ENCODE measurements at places on chromosomes 1 and 21. TPM values are rescaled to one million over a fixed set of nuclear protein-coding genes. Genes with fewer than 3 reads are reported as not detected.
A peak's percentile ranks its signal among the peaks of the same experiment; 100 is the strongest.

GRCh38 chr21:18275781-18276180 is 31.1 kb downstream of the CHODL start:
- no peak for DNase-seq
- no peaks in the 10 kb centered on the region for H3K4me1 ChIP-seq
- H3K4me3 ChIP-seq, result no peak overlapping the region
- H3K36me3 ChIP-seq, result no peaks in the 10 kb centered on the region
- H3K27ac ChIP-seq, result no peak overlapping the region

DNA sequence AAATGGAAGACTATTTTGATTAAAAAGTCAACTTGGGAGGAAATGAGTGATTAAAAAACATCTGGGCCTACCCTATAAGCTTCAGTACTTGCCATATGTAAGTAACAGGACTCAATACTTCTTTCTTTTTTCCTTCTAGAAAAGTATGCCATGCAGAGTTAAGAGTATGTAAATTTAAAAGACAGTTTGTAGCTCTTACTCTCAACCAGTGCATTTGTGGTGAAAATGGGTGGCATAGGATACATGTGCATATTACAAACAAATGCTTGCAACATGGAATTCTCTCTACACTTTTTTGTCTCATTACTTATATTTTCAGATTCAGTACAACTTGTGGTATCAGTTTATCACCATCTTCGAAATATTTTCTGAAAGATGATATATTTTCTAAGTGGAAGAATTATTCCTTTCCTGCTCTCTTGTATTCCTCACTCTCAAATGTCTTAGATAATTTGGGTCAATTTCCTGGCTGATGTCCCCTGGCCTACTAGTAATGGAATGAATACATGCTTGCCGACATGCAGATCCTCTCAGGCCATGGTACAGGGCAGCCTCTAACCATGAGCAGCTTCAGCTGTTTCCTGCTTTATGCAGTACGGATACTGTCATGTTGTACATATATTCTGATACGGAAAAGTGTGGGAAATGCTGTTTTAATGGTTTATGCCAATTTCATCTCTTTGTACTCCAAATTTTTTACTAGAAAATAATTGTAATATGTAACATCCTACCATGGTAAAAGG is 81.4 kb upstream of the ZNF326 start:
- H3K27ac ChIP-seq, result peak overlapping the region; percentile 93
- H3K27me3 ChIP-seq, result no peaks in the 10 kb centered on the region
- peaks cover 78% of the 10 kb centered on the region for H3K4me1 ChIP-seq
- no peak for DNase-seq

KCNE2 gene
- 0.44 TPM for total RNA-seq

DMRTA2 gene
- not detected for total RNA-seq

RNU1-4 gene
- 1,197 TPM for total RNA-seq

FCGR3B gene
- total RNA-seq, result not detected

BACH1 gene
- 48.7 TPM for total RNA-seq

GRCh38 chr1:33273406-33273805 is 17.1 kb downstream of the ZNF362 start:
- peaks cover 26% of the 10 kb centered on the region for H3K4me1 ChIP-seq
- no peak overlapping the region for H3K4me3 ChIP-seq
- DNase-seq, result no peak
- H3K36me3 ChIP-seq, result peaks cover 7% of the 10 kb centered on the region

GRCh38 chr1:154956544-154956941 is 644 bp upstream of the PBXIP1 start:
- no peaks in the 10 kb centered on the region for H3K27me3 ChIP-seq
- peak overlapping the region; percentile 99 for H3K27ac ChIP-seq
- peak overlapping the region; percentile 97 for H3K4me3 ChIP-seq
- DNase-seq, result no peak
- peaks cover 13% of the 10 kb centered on the region for H3K36me3 ChIP-seq

GRCh38 chr1:77847621-77848080 is 40.8 kb upstream of the NEXN start:
- H3K4me3 ChIP-seq, result no peak overlapping the region
- DNase-seq, result no peak
- no peaks in the 10 kb centered on the region for H3K36me3 ChIP-seq
- H3K4me1 ChIP-seq, result no peaks in the 10 kb centered on the region
- H3K27me3 ChIP-seq, result no peaks in the 10 kb centered on the region

GRCh38 chr1:47919113-47919833 is 77.9 kb downstream of the TRABD2B start:
- DNase-seq, result no peak
- no peaks in the 10 kb centered on the region for H3K27me3 ChIP-seq
- H3K27ac ChIP-seq, result no peak overlapping the region
- H3K36me3 ChIP-seq, result no peaks in the 10 kb centered on the region
- H3K4me1 ChIP-seq, result peaks cover 15% of the 10 kb centered on the region

DNA sequence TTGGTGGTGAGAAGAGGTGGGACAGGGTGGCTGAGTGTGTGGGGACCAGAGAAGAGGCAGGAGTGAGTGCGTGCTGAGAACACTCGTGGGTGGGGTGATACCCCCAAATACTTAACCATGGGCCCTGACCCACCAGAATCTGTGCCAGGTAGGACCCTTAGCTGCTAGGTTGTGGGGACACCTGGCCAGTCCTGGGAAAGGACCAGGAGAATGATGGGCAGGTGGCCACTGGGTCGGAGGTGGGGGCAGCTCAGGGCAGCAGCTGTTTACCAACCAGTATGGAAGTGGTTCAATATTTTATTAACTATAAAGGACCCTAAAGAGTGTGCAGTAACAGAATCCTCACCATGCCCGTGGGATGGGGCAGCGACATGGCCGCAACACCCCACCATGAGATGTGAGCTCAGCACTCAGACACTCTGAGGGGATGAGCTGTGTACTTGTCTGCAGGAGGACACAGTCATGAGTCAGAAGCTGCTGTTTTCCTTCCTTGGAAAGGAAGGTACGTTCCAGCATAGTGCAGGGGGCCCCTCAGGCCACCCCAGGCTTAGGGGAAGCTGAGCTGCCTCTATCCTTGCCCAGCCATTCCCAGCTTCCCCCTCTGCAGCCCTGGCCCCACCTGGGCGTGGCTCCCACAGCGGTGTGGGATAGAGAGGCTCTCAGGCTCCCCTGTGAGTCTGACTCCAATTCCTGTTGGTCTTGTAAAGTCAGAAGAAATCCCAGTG is 25.4 kb downstream of the TEX35 start:
- peaks cover 3% of the 10 kb centered on the region for H3K4me1 ChIP-seq
- no peaks in the 10 kb centered on the region for H3K36me3 ChIP-seq
- DNase-seq, result no peak
- H3K27me3 ChIP-seq, result no peaks in the 10 kb centered on the region
- no peak overlapping the region for H3K4me3 ChIP-seq

- H3K4me1 ChIP-seq, result peaks cover 26% of the 10 kb centered on the region
- peaks cover 6% of the 10 kb centered on the region for H3K27me3 ChIP-seq
- DNase-seq, result peak; percentile 40
- no peak overlapping the region for H3K27ac ChIP-seq
- no peaks in the 10 kb centered on the region for H3K36me3 ChIP-seq
Measured at GRCh38 chr1:103106426-103107341, 1.6 kb downstream of the COL11A1 start.

LIPI gene
- total RNA-seq, result not detected

DIP2A gene
- total RNA-seq, result 38.8 TPM

DNA sequence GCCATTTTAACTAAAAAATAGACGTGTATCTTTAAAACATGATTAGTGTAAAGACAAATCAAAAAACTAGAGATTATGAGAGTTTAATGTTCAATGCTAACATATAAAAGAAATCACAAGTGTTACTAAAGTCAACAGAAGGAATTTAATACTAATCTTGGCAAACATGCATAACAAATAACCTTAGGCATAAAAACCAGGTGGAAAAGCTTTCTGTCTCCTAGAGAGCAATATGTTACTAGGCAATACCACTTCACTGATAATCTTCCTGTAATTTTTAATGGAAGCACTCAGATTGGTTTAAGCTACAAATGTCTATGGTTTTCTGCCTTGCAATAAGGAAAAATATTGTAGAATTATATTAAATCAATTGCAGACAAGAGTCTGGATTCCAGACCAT is 121.9 kb downstream of the NME7 start:
- no peak overlapping the region for H3K27ac ChIP-seq
- DNase-seq, result no peak
- no peaks in the 10 kb centered on the region for H3K4me1 ChIP-seq
- no peak overlapping the region for H3K4me3 ChIP-seq
- no peaks in the 10 kb centered on the region for H3K36me3 ChIP-seq

GRCh38 chr1:214281021-214281719 is at the start of gene SMYD2:
TSS of gene SMYD2 (plus strand) at chr1:214281159. CDS start at chr1:214281255, 96 bp downstream.
- peaks cover 59% of the 10 kb centered on the region for H3K27me3 ChIP-seq
- H3K4me1 ChIP-seq, result peaks cover 37% of the 10 kb centered on the region
- H3K27ac ChIP-seq, result peak within 1 kb of the TSS; percentile 82
- peak; percentile 75 for DNase-seq
- H3K4me3 ChIP-seq, result peak within 1 kb of the TSS; percentile 83

MTARC2 gene
- total RNA-seq, result 12.5 TPM

- H3K27ac ChIP-seq, result no peak overlapping the region
- no peaks in the 10 kb centered on the region for H3K36me3 ChIP-seq
- peaks cover 5% of the 10 kb centered on the region for H3K4me1 ChIP-seq
- no peak for DNase-seq
Measured at GRCh38 chr1:209876078-209876800, 48.5 kb downstream of the UTP25 start.

USP1 gene
- 35.2 TPM for total RNA-seq

GRCh38 chr1:10217748-10218441 is 7.5 kb downstream of the KIF1B start:
- H3K27ac ChIP-seq, result peak overlapping the region; percentile 89
- DNase-seq, result no peak
- H3K27me3 ChIP-seq, result no peaks in the 10 kb centered on the region
- peaks cover 8% of the 10 kb centered on the region for H3K36me3 ChIP-seq
- peaks cover 22% of the 10 kb centered on the region for H3K4me1 ChIP-seq
- no peak overlapping the region for H3K4me3 ChIP-seq

PLCH2 gene
- 0.18 TPM for total RNA-seq

ZNF436 gene
- 1.3 TPM for total RNA-seq

LRRC3 gene
- total RNA-seq, result 4.7 TPM

DNA sequence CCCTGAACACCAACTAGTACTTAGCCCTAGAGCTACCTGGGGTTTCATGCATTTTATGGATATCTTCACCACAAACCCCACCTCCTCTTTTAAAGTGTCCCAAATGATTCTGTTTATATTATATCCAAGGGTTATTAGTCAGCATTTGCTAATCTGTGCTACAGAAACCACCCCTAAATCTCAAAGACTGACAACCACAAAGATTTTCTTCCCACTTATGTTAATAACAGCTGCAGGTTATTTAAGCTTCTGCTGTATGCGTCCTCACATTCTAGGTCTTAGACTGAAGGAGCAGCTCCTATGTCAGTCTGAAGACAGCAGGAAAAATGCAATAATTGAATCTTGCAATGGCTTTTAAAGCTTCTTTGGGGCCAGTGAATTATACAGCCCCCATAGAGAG is 11.2 kb upstream of the PHC2 start:
- no peaks in the 10 kb centered on the region for H3K36me3 ChIP-seq
- peaks cover 13% of the 10 kb centered on the region for H3K27me3 ChIP-seq
- DNase-seq, result no peak
- no peak overlapping the region for H3K27ac ChIP-seq
- H3K4me3 ChIP-seq, result no peak overlapping the region

- no peak for DNase-seq
- no peak overlapping the region for H3K27ac ChIP-seq
- no peak overlapping the region for H3K4me3 ChIP-seq
Measured at GRCh38 chr1:98975810-98976209, 28.9 kb downstream of the PLPPR5 start.

DNA sequence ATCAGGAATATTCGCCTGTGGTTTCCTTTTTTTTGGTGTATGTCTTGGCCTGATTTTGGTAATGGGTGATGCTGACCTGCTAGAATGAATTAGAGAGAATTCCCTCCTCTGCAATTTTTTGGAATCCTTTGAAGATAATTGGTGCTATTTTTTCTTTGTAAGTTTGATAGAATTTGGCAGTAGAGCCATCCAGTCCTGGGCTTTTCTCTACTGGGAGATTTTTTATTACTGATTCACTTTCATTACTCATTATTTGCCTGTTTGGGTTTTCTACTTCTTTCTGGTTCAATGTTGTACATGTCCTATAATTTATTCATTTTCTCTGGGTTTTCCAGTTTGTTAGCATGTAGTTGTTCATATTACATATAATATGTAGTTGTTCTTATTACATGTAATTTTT is 48.7 kb downstream of the NTMT2 start:
- no peaks in the 10 kb centered on the region for H3K36me3 ChIP-seq
- peaks cover 3% of the 10 kb centered on the region for H3K27me3 ChIP-seq
- no peak for DNase-seq

DNA sequence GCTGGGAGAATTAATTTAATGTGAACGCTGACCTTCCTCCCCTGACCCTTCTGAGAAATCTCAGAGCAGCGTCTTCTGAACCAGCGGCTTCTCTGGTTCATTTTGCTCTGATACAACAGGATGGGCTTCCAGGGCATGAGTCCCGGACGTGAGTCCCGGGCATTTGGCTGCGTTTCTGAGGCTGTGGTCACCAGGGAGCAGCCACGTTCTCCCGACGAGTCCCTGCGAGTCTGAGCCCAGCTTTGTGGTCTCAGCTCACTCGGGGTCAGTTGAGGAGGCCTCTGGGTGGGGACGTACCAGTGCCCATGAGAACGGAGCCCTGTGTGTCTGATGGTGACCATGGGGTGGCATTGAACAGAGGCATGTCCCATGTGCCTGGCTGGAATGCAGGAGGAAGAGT is 17.7 kb upstream of the OBSCN start:
- H3K27me3 ChIP-seq, result peaks cover 2% of the 10 kb centered on the region
- H3K4me3 ChIP-seq, result no peak overlapping the region
- no peaks in the 10 kb centered on the region for H3K36me3 ChIP-seq

GRCh38 chr1:47751996-47752451 is 245.2 kb downstream of the TRABD2B start:
- peaks cover 26% of the 10 kb centered on the region for H3K27me3 ChIP-seq
- no peak overlapping the region for H3K4me3 ChIP-seq
- peaks cover 14% of the 10 kb centered on the region for H3K4me1 ChIP-seq
- DNase-seq, result no peak
- H3K27ac ChIP-seq, result no peak overlapping the region
- no peaks in the 10 kb centered on the region for H3K36me3 ChIP-seq

GRCh38 chr1:201074018-201074417 is 38.2 kb downstream of the CACNA1S start:
- DNase-seq, result no peak
- no peaks in the 10 kb centered on the region for H3K27me3 ChIP-seq
- no peak overlapping the region for H3K27ac ChIP-seq
- no peaks in the 10 kb centered on the region for H3K36me3 ChIP-seq
- no peak overlapping the region for H3K4me3 ChIP-seq

- H3K27ac ChIP-seq, result no peak within 1 kb of the TSS
- H3K36me3 ChIP-seq, result no peaks in the 10 kb centered on the region
- peak; percentile 87 for DNase-seq
Measured at GRCh38 chr1:177170756-177171535, at the start of gene BRINP2. TSS of gene BRINP2 (plus strand) at chr1:177170958. CDS start at chr1:177229877, 58,919 bp downstream.

- H3K27ac ChIP-seq, result no peak overlapping the region
- H3K27me3 ChIP-seq, result no peaks in the 10 kb centered on the region
- DNase-seq, result no peak
- peaks cover 25% of the 10 kb centered on the region for H3K36me3 ChIP-seq
- H3K4me1 ChIP-seq, result peaks cover 39% of the 10 kb centered on the region
Measured at GRCh38 chr1:59315529-59316463, 18.9 kb downstream of the FGGY start.

GRCh38 chr1:56190806-56191365 is 388.5 kb downstream of the PLPP3 start:
- H3K4me1 ChIP-seq, result peaks cover 34% of the 10 kb centered on the region
- H3K36me3 ChIP-seq, result no peaks in the 10 kb centered on the region
- no peak for DNase-seq
- no peak overlapping the region for H3K27ac ChIP-seq

LYPD8 gene
- total RNA-seq, result not detected

GRCh38 chr1:152646656-152647055 is 16.5 kb upstream of the LCE2D start:
- no peak overlapping the region for H3K4me3 ChIP-seq
- DNase-seq, result no peak
- peaks cover 66% of the 10 kb centered on the region for H3K36me3 ChIP-seq

DNM3 gene
- total RNA-seq, result 1.9 TPM

S100A1 gene
- 2.0 TPM for total RNA-seq

All from WTC11 (cell line).